ENCODE measurements at places on chromosomes 5 and 9. TPM values are rescaled to one million over a fixed set of nuclear protein-coding genes. Genes with fewer than 3 reads are reported as not detected.

GRCh38 chr5:2075365-2075764 lies 192.6 kb upstream of the IRX4 start:
- DNase-seq, result no peak
- no peak overlapping the region for H3K27ac ChIP-seq
- peaks cover 1% of the 10 kb centered on the region for H3K36me3 ChIP-seq
- no peak overlapping the region for H3K4me3 ChIP-seq

DNA sequence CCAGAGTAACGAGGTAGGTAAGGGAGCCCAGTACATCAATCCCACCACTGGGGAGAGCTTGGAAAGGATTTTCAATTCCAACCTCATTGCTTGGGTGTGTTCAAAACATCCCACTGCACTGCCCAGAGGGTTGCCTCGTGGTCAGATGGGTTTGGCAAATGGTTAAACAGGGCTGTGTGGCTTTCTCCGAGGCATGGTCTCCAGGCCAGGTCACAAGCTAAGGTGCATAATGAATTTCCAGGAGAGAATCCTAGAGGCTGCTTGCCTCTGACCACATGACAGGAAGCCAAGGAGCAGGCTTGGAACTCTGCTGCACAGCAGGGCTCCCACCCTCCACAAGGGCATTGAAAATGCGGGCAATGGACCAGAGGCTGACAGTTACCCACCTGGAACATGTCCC lies 51.6 kb downstream of the DAP start:
- H3K4me1 ChIP-seq, result no peaks in the 10 kb centered on the region
- DNase-seq, result no peak
- H3K36me3 ChIP-seq, result peaks cover 12% of the 10 kb centered on the region

- no peak for DNase-seq
- H3K27me3 ChIP-seq, result peaks cover 18% of the 10 kb centered on the region
- peak overlapping the region; percentile 84 for H3K4me3 ChIP-seq
- no peaks in the 10 kb centered on the region for H3K36me3 ChIP-seq
- H3K4me1 ChIP-seq, result peaks cover 36% of the 10 kb centered on the region
Measured at GRCh38 chr5:139652788-139653241, 4.7 kb downstream of the CXXC5 start.

GRCh38 chr5:149114403-149115312 lies 26.6 kb upstream of the ABLIM3 start:
- no peak overlapping the region for H3K4me3 ChIP-seq
- H3K27ac ChIP-seq, result no peak overlapping the region
- H3K4me1 ChIP-seq, result peaks cover 5% of the 10 kb centered on the region

DNA sequence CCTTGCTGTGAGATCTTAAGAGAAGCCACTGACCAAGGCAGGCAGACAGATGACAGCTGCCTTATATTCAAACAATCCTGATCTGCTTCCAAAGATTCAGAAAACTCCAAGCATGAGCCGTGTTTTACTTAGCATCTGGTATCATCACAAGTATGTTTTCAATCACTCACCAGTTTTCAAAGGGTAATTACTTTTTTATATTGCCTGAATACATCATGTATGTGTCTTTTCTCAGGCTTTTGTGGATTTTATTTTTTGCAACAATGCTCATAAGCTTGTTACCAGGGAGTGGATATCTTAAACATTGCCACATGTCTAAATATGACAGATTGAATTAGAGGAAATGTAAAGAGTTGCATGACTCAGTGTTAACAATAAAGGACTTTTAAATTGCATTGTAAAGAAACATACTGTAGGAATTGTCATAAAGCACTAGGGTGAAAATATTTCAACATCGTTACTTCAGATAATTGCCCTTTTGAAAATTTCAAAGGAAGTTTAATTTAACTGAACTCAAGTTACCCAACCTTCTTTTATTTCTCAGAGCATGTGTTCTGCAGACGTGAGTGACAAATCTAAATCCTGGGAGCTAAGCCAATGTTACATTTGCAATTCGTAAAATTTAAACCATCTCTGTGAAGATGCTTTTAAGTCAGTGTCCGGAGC lies 326.1 kb downstream of the PLK2 start:
- no peak overlapping the region for H3K4me3 ChIP-seq
- H3K36me3 ChIP-seq, result no peaks in the 10 kb centered on the region
- no peak for DNase-seq
- no peaks in the 10 kb centered on the region for H3K27me3 ChIP-seq
- no peaks in the 10 kb centered on the region for H3K4me1 ChIP-seq

DNA sequence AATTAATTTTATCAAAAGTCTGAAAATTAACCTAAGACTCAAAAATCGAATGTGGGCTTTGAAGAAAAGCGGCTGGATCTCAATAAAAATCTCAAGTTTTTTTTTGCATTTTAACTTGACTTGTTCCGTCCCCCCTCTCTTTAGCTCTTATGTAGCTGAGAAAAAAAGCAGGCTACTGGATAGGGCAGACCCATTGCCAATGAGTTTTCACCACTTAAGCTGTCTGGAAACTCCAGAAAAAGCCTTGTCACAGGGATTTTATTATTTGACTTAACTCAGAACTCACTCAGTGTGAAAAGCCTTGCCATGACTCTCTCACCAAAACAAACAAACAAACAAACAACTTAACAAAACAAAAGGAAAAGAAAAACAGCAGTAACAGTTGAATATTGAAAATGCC lies 247.4 kb downstream of the CDH9 start:
- no peak overlapping the region for H3K4me3 ChIP-seq
- no peaks in the 10 kb centered on the region for H3K36me3 ChIP-seq
- H3K27ac ChIP-seq, result no peak overlapping the region
- H3K27me3 ChIP-seq, result no peaks in the 10 kb centered on the region

GRCh38 chr5:24773261-24773660 lies 128.5 kb upstream of the CDH10 start:
- no peaks in the 10 kb centered on the region for H3K27me3 ChIP-seq
- peaks cover 2% of the 10 kb centered on the region for H3K4me1 ChIP-seq
- no peak overlapping the region for H3K27ac ChIP-seq
- no peak for DNase-seq

GRCh38 chr9:38690574-38690973 lies 29.4 kb downstream of the FAM240B start:
- H3K36me3 ChIP-seq, result no peaks in the 10 kb centered on the region
- peaks cover 2% of the 10 kb centered on the region for H3K27me3 ChIP-seq
- H3K4me3 ChIP-seq, result no peak overlapping the region
- peak overlapping the region; percentile 99 for H3K27ac ChIP-seq
- DNase-seq, result no peak
- peaks cover 49% of the 10 kb centered on the region for H3K4me1 ChIP-seq

DNA sequence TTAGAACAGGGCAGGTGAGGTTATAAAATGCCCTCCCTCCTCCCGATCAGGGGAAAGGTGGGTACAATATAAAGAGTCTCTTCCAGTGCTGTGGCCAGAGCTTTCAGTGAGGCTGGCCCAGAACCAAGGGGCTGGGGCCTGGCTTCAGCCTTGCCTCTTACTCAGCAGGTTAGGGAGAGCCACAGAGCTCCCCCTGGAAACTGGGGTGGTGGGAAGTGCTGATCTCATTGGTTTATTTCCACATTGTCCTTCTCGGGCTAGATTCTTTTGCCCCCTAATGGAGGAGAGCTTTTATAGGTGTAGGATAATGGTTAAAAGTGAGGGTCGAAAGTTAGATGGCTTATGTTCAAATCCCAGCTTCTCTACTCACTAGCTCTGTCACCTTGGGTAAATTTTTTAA lies 186.7 kb upstream of the TBC1D2 start:
- H3K4me1 ChIP-seq, result peaks cover 38% of the 10 kb centered on the region
- H3K36me3 ChIP-seq, result no peaks in the 10 kb centered on the region
- H3K27ac ChIP-seq, result peak overlapping the region; percentile 50
- DNase-seq, result no peak
- no peak overlapping the region for H3K4me3 ChIP-seq
- peaks cover 5% of the 10 kb centered on the region for H3K27me3 ChIP-seq

- no peaks in the 10 kb centered on the region for H3K4me1 ChIP-seq
- DNase-seq, result no peak
- no peaks in the 10 kb centered on the region for H3K27me3 ChIP-seq
- no peak overlapping the region for H3K27ac ChIP-seq
Measured at GRCh38 chr5:151274666-151275065, 21.7 kb downstream of the GM2A start.

DNA sequence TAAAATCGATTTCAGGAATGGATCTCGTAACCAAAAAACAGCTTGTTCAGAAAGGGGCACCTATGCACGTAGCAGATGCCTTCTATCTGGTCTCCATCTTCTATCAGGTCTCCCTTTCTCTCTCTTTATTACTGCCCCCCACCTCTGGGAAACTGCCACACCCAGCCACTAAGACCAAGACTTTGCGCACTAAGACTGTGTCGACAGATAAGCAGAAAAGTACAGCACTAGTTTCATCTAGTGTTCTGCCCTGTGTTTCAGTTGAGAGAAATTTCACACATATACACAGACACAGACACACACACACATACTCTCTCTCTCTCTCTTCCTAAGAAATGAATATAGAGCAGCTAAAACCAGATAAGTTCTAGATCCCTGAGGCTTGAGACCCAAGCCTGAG lies 210.1 kb upstream of the MAP3K1 start:
- H3K36me3 ChIP-seq, result no peaks in the 10 kb centered on the region
- DNase-seq, result no peak
- peaks cover 2% of the 10 kb centered on the region for H3K27me3 ChIP-seq
- H3K4me1 ChIP-seq, result no peaks in the 10 kb centered on the region
- no peak overlapping the region for H3K27ac ChIP-seq

DNA sequence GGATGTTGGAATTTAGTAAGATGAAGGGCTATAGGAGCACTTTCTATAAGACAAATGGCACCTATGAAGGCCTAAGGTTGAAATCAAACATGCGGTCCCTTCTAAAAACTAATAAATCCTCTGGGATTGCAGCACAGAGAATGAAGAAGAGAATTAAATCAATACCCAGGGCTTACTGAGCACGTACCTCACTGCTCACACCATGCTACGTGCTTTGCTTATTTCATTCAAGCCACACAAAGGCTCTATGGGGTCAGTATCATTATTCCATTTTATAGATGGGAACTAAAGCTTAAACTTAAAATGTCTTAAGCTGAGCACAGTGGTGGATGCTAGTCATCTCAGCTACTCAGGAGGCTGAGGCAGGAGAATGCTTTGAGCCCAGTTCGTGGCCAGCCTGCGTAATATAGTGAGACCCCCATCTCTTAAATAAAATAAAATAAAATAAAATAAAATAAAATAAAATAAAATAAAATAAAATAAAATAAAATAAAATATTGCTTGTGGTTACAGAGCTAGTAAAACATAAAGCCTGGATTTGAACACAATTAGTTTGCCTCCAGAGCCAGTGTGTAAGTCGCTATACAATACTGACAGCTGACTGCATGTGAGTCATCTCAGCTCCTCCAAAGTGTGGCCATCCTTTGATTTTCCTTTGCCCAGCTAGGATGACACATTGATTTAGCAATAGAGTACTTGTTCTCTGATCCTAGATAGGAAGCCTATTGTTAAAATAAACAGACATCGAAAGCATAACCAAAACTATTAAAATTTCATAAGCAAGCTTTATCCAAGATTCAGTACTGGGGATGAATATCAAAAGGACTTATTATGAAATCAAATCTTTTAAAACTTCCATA lies 20.9 kb upstream of the DPYSL3 start:
- H3K27ac ChIP-seq, result no peak overlapping the region
- no peaks in the 10 kb centered on the region for H3K36me3 ChIP-seq
- DNase-seq, result no peak
- no peaks in the 10 kb centered on the region for H3K27me3 ChIP-seq
- H3K4me3 ChIP-seq, result no peak overlapping the region
- H3K4me1 ChIP-seq, result no peaks in the 10 kb centered on the region

- H3K4me3 ChIP-seq, result no peak overlapping the region
- no peak overlapping the region for H3K27ac ChIP-seq
- peaks cover 2% of the 10 kb centered on the region for H3K27me3 ChIP-seq
- H3K4me1 ChIP-seq, result no peaks in the 10 kb centered on the region
Measured at GRCh38 chr9:17082343-17083064, 52.3 kb upstream of the CNTLN start.

DNA sequence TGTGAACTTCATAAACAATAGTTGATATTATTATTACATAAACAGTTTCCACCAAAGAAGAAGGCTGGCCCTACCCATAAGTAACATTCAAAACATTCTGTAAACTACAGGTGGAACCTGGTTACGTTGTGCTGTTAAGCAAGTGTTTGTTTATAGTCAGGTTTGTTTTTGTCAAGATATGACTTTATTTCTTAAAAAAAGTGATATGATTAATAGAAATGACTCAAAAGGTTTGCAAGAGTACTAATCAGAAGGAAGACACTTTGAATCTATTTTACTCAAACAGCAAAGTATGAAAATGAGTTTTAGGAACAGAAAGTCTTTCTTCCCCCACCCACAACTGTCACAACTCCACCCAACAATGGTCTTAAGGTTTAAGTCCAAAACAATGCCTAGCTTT lies 220.8 kb downstream of the PLK2 start:
- H3K4me3 ChIP-seq, result no peak overlapping the region
- H3K27ac ChIP-seq, result no peak overlapping the region
- no peaks in the 10 kb centered on the region for H3K36me3 ChIP-seq
- no peaks in the 10 kb centered on the region for H3K4me1 ChIP-seq
- DNase-seq, result no peak
- no peaks in the 10 kb centered on the region for H3K27me3 ChIP-seq

DNA sequence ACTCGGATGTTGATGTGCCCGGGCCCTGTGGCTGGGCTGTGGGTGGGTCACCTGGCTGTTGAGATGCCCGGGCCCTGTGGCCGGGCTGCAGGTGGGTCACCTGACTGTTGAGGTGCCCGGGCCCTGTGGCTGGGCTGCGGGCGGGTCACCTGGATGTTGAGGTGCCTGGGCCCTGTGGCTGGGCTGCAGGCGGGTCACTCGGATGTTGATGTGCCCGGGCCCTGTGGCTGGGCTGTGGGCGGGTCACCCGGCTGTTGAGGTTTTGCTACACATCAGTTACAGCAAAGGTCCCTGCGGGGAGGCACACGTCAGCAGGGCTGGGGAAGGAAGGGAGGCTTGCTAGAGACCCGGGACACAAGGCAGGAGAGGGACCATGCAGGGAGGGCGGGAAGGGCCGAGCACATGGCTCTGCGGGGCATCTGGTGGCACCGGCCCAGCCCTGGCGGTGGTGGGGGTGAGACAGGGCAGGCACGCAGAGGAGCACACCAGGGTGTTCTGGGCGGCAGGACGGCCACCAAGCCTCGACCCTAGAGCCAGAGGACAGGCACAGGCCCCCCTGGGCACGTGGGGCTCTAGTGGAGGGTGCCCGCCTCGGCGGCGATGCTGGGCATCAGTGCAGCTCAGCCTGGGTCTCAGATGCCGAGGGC lies 35.4 kb downstream of the PNPLA7 start:
- no peak overlapping the region for H3K4me3 ChIP-seq
- H3K4me1 ChIP-seq, result no peaks in the 10 kb centered on the region
- H3K36me3 ChIP-seq, result peaks cover 4% of the 10 kb centered on the region
- H3K27me3 ChIP-seq, result no peaks in the 10 kb centered on the region
- no peak for DNase-seq

Gene FAM78A
- 14.9 TPM for total RNA-seq

Gene SV2C
- total RNA-seq, result 17.8 TPM

Gene MEF2C
- total RNA-seq, result 24.1 TPM

Gene HEMGN
- not detected for total RNA-seq

Gene MRPS30
- total RNA-seq, result 40.7 TPM

Gene SPATA31A3
- total RNA-seq, result not detected

Gene TMEM252
- total RNA-seq, result not detected
